T-cell (primary cell): ENCODE measurements at places on chromosomes 11 and 22.

DNA sequence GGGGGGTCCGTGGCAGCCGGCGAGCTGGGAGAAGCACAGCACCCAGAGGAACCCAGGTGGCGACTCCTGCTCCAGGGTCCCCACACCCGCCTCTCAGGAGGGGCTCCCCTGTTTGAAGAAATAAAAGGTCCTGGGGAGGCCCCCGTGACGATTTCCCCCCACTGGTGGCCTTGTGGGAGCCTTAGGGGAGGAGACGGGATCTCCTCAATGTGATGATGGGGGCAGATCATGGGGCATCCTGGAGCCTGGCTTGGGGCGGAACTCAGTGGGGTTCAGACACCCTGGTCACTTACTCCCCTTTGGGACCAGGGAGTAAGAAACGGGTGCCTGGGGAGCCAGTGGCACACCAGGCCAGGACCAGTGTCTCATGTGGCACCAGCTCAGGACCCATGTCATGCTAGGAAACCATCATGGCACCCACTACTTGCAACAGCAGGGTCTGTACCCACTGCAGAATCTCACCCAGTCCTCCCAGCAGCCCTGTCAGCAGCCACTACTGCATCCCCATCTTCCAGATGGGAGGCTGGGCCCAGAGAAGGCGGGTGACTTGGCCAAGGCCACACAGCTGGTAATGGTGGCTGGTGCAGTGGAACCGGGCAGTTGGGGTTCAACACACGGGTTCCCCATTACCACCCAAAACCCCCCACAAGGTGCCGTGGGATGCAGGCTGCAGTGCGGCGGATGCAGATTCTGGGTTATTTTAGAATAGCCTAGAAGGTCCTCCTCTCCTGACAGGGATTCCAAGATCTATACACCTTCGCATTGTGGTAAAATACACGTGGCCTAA, 130.7 kb downstream of the CTTN start:
- no peak for DNase-seq

DNA sequence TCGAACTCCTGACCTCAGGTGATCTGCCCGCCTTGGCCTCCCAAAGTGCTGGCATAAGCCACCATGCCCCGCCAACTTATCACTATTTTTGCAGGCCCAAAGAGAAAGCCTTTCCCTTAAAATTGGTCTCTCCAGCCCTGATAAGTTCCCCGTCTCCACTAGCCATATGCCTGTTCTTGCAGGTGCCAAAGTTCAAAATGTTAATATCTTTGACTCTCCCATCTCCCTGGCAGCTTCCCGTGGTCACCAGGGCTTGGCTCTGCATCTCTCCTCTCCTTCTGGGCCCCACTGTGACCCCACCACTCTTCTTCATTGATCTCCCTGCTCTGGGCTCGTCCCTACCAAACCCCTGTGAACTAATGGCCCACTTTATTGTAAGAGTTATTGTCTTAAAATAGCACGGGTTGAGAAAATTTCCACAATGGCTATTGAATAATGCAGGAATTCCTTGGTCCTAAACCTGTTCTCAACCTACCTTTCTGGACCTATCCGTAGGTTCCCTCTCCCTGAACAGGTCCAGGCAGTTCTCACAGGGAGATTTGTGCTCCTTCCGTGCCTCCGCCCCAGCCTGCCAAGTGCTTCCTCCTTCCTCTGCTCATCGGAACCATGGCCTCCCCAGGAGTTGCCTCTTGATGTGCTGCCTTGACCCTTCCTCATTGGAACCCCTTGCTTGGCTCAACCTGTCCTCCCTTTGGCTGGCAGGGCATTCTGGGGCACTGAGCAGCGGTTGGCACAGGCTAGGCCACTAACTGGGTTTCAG, 147.5 kb downstream of the DSCAML1 start:
- DNase-seq = no peak

DNA sequence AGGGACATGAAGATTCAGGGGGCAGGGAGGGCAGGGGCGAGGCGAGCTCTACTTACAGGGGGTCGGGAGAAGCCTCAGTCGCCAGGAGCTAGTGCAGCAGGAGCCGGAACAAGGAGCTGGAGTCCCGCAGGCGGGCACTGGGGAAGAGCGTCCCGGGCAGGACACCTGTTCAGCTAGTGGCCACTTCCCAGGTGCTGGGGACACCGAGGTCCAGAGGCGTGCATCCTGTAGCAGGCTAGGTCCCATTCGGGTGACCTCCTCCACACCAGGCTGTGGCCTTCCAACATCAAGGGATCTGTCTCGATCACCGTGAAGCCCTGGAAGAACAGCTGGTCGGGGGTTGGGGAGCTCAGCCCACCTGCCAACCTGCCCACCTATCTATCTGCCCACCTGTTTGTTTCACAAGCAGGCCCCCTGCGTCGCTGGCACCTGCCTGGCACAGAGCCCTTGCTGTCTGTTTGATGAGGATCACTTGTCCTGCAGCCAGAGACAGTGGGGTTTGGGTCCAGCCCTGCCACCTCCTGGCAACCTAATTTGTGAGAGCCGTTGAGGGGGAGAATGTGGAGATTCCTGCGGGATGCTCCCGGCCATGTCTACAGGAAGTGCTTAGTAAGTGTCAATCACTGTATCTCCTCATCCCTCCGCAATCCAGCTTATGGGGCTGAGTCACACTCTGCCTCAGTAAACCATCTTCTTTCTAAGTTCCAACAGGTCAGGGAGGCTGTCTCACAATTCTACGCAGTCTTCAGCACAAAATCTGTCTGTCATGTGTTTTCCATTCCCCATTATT, 940.9 kb downstream of the BRD1 start:
- no peak for DNase-seq

GRCh38 chr11:14304601-14305000, 54.4 kb downstream of the RRAS2 start:
- DNase-seq = no peak

DNA sequence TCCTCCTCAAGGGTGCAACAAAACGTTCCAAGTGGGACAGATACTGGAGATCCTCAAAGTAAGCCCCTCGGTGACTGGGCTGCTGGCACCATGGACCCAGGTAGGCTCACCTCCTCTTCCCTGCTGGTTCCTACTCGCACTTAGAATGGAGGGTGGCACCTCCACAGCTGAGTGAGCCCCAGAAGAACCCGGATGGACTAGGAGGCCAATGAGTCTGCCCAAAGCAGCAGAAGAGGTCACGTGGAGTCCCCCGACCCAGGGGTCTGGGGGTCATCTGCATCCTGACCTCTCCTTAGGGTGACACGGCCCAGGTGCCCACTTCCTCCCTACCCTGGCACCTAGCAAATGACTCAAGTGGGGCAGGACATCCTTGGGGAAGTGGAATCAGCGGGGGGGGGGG, 4.4 kb downstream of the APOL1 start:
- no peak for DNase-seq

DNA sequence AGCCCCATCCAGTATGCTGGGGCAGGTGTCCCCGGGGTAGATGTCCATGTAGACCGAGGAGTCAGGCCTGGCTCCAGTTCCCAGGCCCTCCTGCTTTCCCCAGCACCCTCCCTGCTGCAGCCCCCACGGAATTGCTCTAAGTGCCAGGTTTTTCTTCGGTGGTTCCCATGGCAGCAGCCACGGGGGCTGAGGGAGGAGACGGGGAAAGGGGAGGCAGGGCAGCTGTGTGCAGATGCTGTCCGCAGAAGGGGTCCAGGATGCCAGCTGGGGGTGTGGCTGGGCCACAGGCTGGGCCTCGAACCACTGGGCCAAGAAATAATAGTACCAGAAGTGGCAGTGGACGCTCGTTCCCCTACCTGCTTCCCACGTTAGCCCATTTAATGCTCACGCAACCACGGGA, 25.0 kb downstream of the SHISAL1 start:
- no peak for DNase-seq

- no peak for DNase-seq
Observed at GRCh38 chr11:2158296-2158737, 2.7 kb downstream of the INS start.

- DNase-seq = no peak
Observed at GRCh38 chr11:91871791-91872190, 352.8 kb upstream of the FAT3 start.

DNA sequence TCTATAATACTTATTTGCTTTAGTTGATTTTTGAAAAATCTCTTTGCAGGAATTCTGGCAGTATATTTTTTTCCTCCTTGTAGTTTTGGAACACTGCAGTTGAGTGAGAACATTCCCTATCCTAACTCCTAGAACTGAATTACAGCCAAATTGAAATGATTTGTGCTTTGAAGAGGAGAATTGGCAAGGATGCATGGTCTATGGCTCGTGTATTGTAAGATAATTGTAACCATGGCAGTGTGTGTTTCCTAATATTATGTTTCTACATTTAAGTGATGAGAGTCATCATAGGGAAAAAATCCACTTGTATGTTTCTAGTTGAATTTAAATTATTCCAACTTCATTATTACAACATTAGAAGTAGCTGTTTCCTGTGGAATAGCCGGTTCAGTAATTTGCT, 80.9 kb upstream of the MYO18B start:
- no peak for DNase-seq

DNA sequence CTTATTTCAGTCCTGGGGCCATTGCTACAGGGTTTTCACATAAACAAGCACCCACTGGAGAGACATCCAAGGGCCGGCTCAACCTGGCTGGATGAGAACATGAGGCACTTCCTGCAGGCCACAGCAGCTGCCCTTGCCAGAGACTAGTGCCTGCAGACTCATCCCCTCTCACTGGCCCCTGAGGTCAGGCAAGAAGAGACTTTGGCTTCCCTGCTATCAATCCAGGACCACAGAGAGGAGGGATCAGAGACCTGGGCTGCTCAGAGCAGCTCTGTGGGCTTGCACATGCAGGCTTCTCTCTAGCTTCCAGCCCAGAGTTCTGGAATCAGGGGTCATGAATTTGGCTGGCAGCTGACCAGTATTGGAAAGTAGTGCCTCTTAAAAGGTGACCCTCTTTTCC, 79.5 kb downstream of the CABIN1 start:
- no peak for DNase-seq

DNA sequence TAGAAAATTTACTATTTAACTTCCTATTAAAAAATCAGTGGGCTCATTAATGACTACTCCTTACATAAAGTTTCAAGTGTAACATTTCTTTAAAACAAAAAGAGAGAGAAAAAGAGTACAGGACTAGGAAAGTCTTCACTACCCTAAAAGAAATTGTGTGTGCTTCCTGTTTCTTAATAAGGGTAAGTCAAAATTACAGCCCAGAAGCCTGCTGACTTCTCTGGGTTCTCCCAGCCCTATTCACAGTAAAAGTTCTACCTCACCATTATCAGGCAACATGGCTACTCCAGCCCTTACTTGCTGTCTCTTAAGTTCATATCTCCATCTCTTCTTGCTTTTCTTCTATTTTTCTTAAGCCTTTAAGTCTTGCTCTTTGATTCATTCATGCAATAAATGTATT, 20.3 kb upstream of the ZC3H12C start:
- DNase-seq = no peak

- no peak for DNase-seq
Observed at GRCh38 chr11:17066691-17067090, 10.8 kb downstream of the RPS13 start.

DNA sequence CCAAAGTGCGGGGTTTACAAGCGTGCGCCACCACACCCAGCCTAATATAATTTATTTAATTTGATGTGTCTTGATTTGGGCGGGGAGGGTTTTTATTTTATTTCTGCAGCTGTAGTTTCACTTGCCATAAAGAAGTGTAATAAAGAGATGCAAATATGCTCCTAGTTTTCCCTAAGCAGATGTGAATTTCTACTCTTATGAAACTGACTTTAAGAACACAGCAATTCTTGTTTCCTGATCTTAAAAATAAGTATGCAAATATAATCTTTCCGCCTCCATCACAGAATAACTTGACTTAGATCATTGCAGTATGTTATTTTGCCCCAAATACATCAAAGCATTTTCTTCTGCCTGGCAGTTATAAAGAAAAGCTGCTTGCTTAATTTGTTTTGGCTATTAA, 4.4 kb downstream of the SPCS2 start:
- DNase-seq = no peak

DNA sequence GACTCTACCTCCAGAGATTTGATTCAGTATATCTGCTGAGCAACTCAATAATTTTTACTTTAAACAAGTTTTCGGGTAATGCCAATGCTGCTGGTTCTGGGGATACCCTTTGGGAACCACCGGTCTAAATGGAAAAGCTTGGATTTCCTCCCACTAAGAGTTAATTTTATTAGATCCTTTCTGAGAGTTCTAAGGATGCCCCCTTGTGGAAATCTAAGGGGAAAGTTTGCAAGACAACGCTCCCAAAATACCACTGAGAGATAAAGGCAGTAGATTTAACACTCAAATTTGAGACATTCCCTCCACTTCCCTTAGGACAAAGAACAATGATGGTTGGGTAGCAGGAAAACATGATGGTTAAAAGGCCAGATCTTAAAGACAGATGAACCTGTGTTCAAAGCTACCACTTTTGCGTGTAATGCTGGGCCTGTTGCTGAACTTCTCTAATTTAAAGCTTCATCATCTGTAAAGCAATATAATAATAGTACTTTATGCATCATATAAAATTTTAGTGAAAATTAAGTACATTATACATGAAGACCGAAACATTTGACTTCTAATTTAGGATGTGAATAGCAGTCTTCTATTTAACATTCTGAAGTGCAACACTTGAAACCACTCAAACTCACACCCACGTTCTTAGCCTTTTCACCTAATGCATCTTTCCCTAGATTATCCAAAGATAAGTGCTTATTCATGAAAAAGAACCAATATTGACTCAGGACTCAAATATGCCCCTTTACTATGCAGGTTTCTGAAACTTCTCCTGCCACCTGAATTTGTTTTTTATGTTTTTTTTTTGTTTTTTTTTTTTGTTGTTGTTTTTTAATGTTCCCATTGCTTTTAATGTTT, 110.1 kb upstream of the LUZP2 start:
- no peak for DNase-seq

- DNase-seq = no peak
Observed at GRCh38 chr11:110093407-110094297, 460 bp downstream of the ZC3H12C start.

DNA sequence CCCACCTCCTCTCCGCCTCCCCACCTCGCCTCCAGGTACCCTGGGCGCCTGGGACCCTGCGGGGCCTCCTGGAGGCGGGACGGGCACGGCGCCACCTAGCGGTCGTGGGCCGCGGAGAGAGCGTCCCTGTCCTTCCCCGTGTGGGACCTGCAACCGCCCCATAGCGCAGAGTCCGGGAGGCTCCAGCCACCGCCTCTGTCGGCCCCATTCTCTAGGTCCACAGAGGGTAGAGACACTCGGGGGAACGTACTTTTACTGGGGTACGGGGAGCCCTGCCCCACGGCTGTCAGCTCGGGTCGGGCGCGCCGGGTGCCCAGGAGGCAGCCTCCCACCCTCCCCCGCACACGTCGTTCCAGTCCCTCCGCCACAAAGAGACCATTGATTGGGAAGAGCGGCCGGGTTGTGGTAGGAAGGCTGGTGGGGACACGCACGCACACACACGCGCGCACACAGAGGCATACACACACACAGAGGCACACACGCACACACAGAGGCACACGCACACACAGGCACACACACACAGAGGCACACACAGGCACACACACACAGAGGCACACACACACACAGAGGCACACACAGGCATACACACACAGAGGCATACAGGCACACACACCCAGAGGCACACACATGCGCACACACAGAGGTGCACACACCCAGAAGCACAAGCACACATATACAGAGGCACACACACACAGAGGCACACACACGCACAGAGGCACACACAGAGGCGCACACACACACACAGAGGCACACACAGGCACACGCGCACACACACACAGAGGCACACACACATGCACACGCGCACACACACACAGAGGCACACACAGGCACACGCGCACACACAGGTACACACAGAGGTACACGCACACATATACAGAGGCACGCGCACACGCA, 12.6 kb upstream of the NECTIN1 start:
- DNase-seq = peak; percentile 39
